Pulmonary artery endothelial cell (primary cell): ENCODE measurements at places on chromosomes 4 and X.
A peak's percentile ranks its signal among the peaks of the same experiment; 100 is the strongest.

DNA sequence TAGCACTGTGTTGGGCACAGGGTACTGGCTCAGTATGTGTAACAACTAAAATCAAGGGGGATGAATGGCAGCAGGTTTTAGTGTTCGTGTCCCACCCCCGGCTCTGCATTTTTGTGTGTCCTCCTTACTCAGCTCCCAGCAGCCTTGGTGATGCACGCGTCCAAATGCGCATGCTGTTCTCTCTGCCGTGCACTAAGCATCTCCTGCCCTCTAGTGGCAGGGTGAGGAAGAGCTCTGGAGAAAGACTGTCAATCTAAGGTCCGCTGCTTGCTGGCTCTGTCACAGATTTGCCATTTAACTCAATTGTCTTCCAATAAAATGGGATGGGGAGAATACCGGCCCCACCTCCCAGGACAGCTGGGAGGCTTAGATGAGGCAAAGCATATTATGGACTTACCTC, 61.4 kb downstream of the WFS1 start:
- no peak for DNase-seq

- DNase-seq = no peak
Measured at GRCh38 chr4:73329300-73329699, 70.7 kb upstream of the ANKRD17 start.

GRCh38 chrX:101906136-101906796, 25.6 kb downstream of the ZMAT1 start:
- DNase-seq = no peak

GRCh38 chr4:39062094-39062769, at the start of gene KLHL5:
KLHL5 (plus strand) TSS chr4:39062232; CDS start chr4:39062653, 421 bp downstream.
- no peak for DNase-seq

- no peak for DNase-seq
Measured at GRCh38 chrX:154354516-154354915, 19.9 kb downstream of the FLNA start.

DNA sequence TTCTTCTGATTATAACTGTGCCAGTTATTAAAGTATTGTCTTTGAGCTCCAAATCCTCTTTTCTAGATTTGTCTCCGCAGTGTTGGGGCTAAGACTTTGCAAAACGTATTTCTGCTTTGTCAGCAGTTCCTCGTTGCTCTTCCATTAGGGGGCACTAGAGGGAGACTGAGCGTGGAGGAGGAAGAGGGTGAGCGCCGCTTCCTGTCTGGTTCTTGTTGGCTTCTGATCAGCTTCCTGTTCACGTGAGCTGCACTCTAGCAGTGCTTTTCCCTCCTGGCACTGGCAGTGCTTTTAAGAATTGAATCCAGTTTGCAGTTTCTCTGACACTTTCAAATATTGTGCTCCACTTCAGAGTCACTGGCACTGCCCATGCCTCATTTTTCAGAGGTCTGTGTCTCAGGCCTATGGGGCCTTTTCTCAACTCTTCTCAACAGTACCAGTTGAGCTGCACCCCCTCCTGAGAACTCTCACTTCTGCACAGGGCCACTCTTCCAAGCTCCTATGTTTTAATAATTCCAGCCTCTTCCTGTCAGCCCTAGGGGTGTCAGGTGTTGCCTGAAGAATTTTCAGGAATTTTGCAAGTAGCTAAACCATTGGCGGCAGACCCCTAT, 54.4 kb upstream of the LCORL start:
- DNase-seq = peak; percentile 26

- DNase-seq = no peak
Measured at GRCh38 chrX:37829721-37830120, 17.6 kb downstream of the DYNLT3 start.

GRCh38 chr4:153294631-153295030, 49.9 kb upstream of the MND1 start:
- DNase-seq = no peak

DNA sequence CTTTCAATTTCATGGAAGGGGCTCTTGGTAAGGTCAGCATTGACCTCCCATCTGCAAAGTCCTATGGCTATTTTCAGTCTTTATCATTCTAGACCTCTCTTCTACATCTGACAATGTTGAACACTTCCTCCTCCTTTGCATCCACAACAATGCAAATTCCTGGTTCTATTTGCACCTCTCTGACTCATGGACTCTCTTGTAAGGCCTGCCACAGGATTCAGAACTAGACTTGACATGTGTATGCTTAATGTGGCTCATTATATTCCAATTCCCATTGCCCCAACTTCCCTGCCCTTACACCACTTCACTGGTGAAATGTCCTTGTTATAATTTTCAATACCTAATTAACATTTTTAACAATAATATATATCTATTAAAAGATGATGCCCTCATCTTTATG, 314.3 kb upstream of the FGF13 start:
- DNase-seq = no peak

DNA sequence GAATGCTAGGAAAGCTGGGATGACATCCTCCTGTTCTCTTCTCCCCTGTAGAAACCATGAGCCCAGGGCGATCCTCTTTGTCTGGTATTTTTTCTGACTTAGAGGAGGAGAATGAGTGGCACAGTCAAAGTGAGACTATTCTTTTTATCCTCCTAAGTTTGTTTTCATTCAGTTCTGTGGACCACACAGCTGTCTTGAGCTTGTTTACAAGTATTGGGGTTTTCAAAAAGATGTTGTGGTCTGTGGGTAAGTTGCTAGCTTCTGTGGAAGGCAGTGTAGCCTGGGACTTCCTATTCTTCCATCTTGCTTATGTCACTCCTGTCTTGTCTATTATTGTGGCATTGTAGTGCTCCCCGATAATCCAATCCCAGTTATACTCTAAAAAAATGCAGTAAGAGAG, 223.0 kb downstream of the PAPSS1 start:
- DNase-seq = no peak

GRCh38 chrX:22800806-22801205, 199.0 kb upstream of the DDX53 start:
- no peak for DNase-seq

- no peak for DNase-seq
Measured at GRCh38 chr4:10917566-10917965, 233.0 kb upstream of the CLNK start.

DNA sequence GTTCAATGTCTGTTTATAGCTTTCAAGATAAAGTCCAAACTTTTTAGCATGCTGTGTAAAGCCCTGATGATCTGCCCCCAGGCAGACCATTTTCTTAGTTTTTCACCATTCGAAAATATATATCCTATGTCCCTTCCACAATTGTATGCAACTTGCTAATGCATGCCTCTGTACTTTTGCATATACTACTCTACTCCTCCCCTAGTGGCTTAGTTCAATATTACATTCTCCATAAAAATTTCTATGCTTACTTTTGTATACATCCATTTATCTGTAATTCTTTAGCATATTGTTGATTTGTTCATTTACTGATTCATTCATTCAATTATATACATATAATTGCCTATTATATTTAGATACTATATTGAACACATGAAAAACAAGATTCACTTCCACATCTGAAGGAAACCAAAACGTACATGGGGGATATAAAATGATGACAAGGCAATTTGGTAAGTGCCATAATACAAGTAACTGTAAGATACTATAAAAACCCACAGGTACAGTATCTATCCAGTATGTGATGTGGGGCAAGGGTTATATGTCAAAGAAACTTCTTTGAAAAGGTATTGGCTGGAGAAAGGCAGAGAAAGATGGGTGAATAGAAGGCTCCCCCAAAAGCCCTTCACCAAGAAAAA, 902.5 kb downstream of the FAM133A start:
- no peak for DNase-seq

- no peak for DNase-seq
Measured at GRCh38 chrX:15854080-15854655, 445 bp downstream of the AP1S2 start.

- peak; percentile 91 for DNase-seq
Measured at GRCh38 chr4:337143-337931, at the start of gene ZNF141. ZNF141 (plus strand) TSS chr4:337814; CDS start chr4:337984, 170 bp downstream.

DNA sequence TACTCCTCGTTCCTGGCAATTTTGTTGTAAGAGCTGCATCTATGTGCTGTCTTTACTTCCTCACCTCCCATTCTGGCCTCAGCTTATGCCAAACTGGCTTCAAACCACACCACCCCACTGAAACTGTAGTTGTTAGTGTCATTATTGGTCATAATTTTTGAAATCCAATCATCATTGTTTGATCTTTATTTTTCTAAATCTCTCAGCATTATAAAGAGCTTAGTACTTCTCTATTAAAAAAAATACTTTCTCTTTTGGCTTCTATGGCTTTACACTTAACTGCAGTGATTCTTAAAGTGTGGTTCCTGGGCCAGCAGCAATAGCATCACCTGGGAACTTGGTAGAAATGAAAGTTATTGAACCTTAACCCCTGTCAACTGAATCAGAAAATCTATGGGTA, 83.5 kb upstream of the GRPR start:
- no peak for DNase-seq

DNA sequence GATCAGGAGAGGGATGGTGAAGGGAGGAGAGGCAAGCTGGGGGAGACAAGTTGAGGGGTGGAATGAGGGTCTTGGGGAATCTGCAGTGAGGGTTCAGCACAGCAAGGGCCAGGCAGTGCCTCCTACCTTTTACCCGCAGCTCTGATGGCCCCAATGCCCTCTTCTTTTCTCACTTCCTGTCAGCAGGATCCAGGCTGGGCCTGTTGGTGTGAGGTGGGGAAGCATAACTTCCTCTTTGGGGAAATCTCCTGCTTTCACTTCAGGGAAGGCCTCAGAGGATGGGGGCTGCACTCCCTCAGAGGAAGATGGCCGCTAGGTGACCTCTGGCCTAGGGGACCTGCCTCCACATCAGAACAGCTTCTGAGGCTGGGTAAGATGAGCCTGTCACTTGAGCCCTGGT, 36.5 kb downstream of the EFNB1 start:
- DNase-seq = no peak

DNA sequence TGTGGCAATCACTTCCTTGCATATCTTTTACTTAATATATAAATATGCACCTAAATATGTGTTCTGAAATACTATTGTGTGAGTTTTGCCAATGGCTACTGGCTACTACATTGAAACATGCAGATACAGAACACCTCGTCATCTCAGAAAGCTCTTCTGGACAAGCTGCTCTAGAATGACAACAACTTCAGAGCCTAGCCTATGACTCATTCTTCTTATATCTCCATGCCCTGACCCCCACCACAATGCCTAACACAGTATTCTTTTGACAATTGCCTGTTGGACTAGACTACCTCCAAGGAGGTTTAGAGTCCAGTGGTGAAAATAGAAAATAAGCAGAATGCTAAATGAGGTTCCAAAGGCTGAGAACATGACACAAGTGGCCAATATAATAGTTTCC, 17.6 kb upstream of the DMP1 start:
- no peak for DNase-seq

DNA sequence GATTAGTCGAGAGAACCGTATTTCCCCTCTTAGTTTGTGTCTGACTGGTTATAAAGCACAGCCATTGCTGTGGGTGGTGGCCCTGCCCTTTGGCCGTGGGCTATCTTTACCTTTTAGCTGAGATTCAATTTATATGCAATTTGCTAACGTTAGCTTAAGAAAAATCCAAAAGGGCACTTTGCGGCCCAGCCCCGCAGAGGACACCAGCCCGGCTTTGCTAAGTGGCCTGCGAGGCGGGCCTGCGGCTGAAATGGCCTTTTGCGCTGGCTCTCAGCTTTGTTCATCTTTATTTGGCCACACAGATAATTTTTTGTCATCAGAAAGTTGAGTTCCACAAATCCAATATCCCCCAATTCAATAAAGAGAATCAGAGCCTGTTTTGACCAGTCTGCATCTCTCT, 48.3 kb downstream of the CPZ start:
- DNase-seq = no peak

DNA sequence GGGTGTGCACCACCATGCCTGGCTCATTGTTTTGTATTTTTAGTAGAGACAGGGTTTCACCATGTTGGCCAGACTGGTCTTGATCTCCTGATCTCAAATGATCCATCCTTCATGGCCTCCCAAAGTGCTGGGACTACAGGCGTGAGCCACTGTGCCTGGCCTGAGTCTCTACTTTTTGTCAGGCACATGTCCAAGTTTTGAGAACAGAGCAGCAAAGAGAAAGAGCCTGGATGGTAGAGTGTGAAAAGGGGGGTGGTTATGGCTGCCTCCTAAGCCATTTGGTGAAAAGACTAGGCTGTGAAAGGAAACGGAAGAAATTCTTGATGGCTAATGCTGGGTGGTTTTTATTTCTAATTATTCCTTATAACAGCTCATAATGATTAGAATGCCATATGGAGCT, 63.4 kb downstream of the GAB1 start:
- DNase-seq = no peak

GRCh38 chr4:17182888-17183287, 284.4 kb upstream of the LDB2 start:
- no peak for DNase-seq

- no peak for DNase-seq
Measured at GRCh38 chr4:176601124-176601523, 191.6 kb downstream of the VEGFC start.

DNA sequence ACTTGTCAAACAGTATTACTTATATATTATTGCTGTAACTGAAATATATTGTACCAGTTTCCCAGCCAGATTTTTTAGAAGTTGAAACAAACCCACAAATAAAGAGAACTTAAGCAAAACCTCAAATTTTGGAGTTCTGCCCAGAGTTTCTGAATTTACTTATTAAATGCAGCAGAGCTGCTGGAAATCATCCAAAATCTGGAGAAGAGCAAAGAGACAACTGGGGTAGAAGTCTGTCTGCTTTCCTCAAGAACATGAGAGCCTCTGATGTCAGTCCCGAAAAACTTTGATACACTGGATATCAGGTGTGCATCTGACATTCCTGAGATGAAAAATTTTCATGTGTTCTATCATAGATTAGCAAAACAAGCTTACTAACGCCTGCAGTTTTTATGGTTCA, 325.9 kb downstream of the NR3C2 start:
- no peak for DNase-seq

DNA sequence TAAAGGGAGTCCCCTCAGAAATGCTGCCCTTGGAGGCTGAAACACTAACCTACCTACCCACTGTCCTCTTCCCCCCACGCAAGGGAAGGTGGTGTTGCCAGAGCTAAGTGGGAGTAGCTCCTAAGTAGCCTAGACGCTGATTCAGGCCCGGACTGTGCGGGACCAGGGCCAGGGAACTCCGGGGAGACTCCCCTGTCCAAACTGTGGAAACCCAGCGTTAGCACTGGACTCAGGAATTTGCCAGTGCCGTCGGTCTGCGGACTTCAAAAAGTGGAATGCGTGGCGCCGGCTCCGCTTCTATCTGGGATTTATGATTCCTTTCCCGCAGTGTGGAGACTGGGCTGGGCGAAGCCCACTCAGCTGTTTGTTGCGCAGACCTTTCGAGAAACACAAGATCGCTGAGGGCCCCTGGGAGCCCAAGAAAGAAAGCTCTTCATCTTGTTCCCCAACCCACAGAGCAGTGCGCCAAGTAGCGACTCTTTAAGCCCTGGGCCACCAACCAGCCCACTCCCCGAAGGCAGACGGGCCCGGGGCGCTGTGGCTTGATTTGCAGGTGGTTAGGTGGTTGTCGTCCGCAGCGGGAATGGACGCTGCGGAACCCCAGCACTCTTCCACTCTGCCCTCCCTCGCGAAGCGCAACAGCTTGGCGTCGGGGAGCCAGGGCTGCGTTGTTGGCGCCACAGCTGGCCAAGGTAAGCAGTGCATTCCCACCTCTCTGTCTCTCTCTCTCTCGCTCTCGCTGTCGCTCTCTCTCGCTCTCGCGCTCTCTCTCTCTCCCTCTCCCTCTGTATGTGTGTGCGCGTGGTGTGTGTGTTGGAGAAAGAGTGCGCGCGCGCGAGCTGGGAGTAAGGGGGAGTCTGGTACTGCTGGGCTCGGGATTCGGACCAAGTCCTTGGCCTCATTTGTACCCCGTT, 2.0 kb downstream of the TMEM255A start:
- DNase-seq = no peak

GRCh38 chrX:13667919-13668318, 15.0 kb downstream of the TCEANC start:
- DNase-seq = no peak

GRCh38 chr4:147361726-147362125, 119.2 kb upstream of the EDNRA start:
- DNase-seq = peak; percentile 41
